IMR-90 (cell line): ENCODE measurements at places on chromosomes 12 and 14. TPM values are rescaled to one million over a fixed set of nuclear protein-coding genes. Genes with fewer than 3 reads are reported as not detected.

GRCh38 chr14:54529811-54530210 is 20.1 kb downstream of the CGRRF1 start:
- H3K36me3 ChIP-seq: peaks cover 12% of the 10 kb centered on the region
- DNase-seq: peak; percentile 68
- no peak overlapping the region for H3K27ac ChIP-seq

Gene ATP5F1B
- total RNA-seq: 795 and 812 TPM in 2 replicates

DNA sequence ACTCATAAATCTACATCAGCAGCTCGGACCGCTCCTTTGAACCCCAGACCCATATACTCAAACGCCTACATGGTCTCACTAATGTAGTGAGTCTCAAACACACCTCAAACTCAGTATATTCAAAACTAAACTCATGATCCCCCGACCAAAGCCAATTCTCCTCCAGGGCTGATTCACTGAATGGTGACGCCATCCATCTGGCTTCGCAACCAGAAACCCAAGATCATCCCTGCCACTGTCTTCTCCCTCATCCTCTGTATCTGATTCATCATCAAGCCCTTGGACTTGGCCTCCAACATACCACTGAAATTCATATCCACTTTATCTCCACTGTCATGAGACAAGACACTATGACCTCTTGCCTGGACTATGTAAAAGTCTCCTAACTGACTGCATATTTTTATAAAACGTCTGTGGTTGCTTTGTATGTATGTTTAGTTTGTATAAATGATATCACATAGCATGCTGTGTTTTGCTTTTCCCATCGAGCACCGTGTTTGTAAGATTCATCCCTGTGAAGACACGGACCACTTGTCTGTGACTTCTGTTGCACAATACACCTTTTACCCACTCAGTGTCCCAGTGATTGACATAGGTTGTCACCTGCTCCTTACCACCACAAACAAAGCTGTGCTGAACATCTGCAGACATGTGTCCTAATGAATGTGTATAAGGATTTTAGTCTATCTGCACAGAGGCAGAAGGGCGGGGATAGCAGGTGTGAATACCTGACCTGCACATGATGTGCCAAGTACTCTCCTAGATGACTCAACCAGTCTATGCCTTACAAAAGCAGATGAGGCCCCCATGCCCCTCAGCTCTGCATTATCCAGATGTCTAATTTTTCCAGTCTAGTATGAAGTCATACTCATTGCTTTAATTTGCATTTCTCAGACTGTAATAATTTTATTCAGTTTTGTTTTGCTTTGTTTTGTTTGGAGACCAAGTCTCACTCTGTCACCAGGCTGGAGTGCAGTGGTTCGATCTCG is 76.9 kb downstream of the VWF start:
- peak; percentile 99 for DNase-seq
- peak overlapping the region; percentile 86 for H3K27ac ChIP-seq
- H3K27me3 ChIP-seq: no peaks in the 10 kb centered on the region
- H3K36me3 ChIP-seq: no peaks in the 10 kb centered on the region
- H3K4me3 ChIP-seq: no peak overlapping the region
- peaks cover 24% of the 10 kb centered on the region for H3K4me1 ChIP-seq

GRCh38 chr14:60303745-60304144 is 54.7 kb downstream of the PPM1A start:
- no peak overlapping the region for H3K27ac ChIP-seq
- DNase-seq: no peak
- no peaks in the 10 kb centered on the region for H3K4me1 ChIP-seq
- H3K4me3 ChIP-seq: no peak overlapping the region
- H3K27me3 ChIP-seq: no peaks in the 10 kb centered on the region
- no peaks in the 10 kb centered on the region for H3K36me3 ChIP-seq

GRCh38 chr14:53458368-53458814 is 305.3 kb upstream of the DDHD1 start:
- peaks cover 17% of the 10 kb centered on the region for H3K4me1 ChIP-seq
- H3K4me3 ChIP-seq: no peak overlapping the region
- H3K27me3 ChIP-seq: no peaks in the 10 kb centered on the region
